ENCODE measurements at places on chromosomes 6 and 20.

DNA sequence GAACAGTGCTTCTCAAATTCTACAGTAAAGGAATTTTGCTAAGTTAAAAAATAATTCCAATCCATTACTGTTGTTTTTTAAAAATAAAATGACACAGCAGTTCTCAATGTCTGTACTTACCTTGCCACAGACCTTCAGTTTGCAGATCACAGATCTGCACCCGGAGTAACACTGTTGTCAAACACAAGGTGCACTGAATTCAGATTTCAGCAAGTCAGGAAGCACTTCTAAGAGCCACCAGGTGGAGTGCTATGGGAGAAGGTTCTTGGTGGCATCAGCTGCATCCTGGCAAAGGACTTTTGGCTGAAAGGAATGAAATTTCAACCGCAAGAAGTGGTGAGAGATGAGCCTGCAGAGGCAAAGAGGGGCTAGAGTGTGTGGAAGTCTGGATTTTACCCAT lies 17.4 kb downstream of the RSPH4A start:
- no peak for DNase-seq

DNA sequence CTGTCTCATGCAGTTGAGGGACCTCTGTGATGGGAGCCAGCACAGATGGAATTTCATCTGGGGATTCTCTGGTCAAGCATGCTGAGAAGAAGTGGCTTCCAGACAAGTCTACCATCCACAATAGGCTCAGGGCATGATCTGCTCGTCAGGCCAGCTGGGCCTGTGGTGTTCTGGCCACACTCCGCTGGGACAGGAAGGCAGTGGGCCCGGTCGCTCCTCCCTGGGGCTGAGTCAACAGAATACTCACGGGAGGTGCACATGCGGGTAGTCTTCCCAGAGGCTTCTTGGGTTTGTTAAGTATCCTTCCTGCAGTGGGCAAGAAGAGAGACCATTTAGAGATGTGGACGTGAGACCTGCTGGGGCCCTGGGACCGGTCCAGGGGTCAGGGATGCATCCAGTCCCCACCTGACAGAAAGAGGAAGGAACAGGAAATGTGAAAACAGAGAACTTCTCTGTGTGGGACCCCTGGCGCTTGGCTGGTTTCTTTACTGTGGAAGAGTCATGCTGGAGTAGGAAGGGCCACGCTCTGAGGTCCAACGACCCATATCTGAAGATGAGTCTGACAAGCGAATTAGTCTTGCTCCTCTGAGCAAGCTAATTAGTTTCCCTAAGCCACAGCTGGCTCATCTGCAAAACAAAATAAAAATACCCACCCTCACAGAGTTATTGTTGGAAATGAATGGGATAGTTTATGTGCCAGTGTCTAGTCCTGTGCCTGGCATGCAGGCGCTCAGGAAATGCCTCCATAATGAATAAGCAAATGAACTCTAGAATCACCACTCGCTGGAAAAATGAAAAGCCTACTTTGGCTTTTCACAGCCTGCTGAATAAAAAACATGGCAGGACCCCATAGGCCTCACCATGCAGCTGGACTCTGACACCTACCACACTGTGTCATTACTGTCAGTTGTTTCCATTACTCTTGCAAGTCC lies 67.3 kb downstream of the TRAM2 start:
- DNase-seq: no peak

DNA sequence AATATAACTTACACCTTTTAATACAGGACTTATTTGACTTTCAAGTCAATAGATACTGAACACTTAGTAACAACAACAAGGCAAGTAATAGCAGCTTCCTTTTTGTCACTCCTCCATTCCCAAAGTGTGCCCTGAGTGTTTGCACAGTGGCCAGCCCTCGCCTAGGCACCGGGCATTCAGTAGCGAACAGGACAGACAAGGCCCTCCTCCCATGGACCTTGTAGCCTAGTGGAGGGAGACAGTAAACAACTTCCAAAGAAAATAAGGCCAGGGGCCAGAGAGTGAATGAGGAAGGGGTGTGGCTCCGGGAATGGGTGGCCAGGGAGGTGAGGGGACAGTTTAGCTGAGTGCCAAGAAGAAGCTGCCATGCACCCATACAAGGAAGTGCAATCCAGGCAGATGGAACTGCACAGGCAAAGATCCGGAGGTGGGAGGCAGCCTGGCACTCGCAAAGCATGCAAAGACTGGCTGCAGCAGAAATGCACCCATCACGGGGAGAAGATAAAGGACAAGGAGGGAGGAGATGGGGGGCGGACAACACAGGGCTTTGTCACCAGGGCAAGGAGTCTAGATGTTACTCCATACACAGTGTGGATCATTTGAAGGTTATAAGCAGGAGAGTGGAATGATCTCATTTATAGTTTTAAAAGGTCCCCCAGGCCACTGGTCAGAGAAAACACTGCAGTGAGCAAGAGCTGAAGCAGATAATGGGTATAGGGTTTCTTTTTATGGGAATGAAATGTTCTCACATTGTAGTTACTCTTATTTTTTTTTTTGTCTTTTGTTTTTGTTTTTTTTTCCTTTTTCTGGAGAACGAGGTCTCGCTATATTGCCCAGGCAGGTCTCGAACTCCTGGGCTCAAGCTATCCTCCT lies 32.2 kb downstream of the ATP9A start:
- DNase-seq: no peak

DNA sequence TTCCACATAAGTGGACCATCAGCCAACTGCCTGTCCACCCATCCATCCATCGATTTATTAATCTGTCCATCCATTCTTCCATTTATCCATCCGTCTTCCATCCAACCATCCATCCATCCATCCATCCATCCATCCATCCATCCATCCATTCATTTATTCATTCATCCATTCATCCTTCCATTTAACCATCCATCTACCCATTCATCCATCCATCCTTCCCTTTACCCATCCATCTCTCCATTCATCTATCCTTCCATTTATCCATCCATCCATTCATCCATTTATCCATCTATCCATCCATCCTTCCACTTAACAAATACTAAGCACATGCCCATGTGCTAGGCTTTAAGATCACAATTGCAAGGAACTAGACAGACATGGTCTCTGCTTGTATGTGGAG lies 6.8 kb downstream of the SAMD5 start:
- DNase-seq: no peak

DNA sequence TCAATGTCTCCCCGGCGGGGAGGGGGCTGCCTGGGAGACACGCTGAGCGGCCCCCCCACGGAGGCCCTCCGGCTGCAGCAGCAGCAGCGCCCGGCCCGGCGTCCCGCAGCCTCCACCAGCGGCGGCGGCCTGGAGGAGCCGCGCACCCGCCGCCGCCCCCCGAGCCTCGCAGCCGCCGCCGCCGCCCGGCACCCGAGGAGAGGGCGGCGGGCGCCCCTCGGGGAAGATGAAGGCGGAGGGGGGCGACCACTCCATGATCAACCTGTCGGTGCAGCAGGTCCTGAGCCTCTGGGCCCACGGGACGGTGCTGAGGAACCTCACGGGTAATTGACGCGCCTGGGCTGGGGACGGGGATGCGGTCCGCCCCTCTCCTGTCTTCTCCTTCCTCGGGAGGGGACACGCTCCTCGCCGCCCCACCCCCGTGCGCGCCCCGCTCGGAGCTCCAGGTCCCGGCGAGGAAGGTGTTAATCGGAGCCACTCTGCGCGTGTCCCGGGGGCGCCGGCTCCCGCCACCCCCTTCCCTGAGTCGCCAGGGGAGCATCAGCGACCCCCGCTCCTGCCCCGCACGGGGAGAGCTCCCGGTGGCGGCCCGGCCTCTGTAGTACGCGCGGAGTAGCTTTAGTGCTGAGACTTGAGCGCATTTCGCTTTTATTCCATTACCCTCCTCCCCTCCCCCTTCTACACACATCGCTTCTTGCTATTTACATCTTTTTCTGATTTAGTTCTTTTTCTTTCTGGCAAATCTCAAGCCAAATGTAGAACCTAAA lies 686 bp downstream of the TMEM170B start:
- no peak for DNase-seq

DNA sequence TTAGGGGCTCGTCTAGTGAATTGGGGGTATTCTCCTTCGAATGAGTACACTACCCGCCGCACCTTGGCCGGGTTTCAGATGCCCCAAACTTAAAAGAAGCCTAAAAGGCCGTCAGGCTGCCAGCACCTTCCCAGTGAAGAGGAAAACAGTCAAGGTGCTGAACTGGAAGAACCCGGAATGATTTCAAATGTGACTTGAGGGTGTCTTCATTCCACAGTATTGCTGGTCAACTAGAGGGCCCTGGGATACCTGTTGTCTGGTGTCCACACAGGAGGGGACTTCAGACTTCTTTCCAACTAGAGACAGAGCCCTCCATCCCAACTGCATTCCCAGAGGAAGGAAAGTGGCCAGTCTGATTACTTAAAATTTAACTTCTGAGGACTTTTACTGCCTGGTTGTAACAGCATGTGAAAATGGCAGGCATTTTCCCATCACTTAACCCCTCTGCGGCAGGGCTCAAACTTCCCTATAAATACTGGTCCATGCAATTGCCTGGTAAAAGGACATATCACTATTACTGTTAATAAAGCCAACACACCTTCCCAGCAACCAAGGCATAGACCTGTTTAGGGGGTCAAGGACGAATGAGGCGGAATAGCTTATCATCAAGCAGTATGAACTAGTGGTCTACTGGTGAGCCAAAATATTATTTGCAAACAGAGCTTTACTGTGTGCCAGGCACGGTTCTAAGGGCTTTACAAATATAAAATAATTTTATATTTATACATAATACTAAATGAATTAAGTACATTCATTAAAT lies 651 bp upstream of the SAMHD1 start:
- no peak for DNase-seq

GRCh38 chr6:73898599-73898998 lies 202.6 kb downstream of the CD109 start:
- no peak for DNase-seq

DNA sequence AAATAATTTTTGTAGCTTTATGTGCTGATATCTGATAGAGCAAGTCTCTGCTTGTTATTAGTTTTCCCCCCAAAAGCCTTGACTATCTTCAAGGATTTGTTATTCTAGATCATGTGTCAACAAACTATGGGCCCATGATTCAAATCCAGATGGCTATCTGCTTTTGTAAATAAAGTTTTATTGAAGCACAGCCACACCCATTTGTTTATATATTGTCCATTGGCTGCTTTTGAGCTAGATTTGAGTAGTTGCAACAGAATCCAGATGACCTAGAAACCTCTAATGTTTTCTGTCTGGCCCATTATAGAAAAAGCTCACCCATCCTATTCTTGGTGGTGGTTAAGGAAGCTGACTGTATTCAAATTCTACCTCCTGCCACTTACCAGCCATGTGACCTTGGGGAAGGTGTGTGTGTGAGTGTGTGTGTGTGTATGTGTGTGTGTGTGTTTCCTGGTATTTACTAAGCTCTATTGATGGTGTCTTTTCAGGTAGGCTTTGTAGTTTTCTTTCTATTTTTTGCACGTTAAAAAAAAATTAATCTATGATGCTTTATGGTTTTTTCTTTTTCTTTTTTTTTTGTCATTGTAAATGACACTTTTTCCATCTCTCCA lies 1.3 kb upstream of the GTSF1L start:
- no peak for DNase-seq

DNA sequence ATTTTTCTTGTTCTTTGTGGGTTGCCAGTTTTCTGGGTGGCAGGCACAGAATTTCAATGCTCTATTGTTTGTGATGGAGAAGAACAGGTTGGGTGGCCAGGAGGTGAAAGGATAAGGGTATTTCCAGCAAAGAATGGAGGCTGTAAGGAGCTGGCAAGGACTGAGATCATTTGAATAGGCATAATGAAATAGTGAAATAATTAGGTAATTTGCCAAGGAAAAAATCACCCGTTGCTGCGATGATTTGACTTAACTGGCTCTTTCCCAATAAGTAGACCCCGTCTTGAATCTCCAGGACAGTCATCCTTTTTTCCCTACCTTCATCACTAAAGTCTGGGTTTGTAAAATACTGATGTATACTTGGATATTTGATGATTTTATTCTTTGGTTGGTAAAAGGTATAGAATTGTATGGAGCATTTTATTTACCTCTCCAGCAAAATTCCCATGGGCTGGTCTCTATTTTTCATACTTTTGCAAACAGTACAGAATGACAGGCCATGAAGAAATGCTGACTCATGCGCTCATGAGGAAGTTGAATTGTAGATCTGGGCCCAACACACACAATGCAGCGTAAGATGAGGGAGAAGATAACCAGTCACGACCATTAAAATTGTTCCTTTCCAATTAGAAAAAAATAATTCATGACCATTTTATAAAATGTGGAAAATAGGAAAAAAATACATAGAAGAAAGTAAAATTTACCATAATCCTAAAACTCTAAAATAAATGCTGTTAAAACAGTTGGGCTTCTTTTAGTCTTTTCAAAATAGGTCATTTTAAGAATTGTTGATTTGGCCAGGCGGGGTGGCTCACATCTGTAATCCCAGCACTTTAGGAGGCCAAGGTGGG lies 2.4 kb upstream of the GCNT2 start:
- DNase-seq: no peak

GRCh38 chr6:39068391-39068790 lies 19.8 kb downstream of the GLP1R start:
- DNase-seq: no peak

DNA sequence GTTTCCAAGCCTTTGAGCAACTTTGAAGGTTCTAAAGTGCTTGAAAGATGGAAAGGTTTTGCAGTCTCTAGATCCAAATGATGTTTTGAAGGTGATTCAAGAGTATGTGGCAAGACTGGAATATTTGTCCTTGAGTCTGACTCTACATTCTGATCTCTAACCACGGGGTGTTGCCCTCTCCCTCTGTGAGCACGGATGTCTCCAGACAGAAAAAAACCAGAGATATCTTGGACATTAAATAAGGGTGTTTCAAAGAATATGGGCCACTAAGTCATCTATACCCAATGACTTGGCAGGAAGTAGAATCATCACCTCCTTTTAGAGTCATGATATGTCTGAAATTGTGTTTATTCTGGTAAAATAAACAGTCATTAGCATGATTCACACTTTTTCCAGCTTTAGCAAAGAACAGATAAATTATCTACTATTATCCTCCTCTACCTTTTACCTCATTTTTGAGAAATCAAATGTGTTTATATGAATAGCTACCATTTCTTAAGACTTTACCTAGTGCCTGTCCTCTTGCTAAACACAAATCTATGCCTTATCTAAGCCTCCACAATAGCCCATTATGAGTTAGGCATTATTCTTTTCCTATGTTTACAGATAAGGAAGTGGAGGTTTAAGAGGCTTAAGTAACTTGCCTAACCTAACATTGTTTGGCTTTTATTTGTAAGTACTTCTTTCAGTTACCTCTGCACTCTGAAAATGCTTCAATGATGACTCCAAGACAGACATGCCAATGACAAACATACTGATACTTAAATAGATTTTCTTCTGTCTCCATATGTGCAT lies 384.4 kb downstream of the BMP2 start:
- no peak for DNase-seq

GRCh38 chr6:25556516-25556915 lies 95.5 kb upstream of the SCGN start:
- DNase-seq: peak; percentile 26

GRCh38 chr6:10557913-10558312 lies 36.8 kb downstream of the GCNT2 start:
- DNase-seq: no peak

GRCh38 chr20:34108616-34109174 lies 3.3 kb downstream of the EIF2S2 start:
- no peak for DNase-seq

- DNase-seq: peak; percentile 18
These were observed 372.0 kb downstream of the PREX1 start for GRCh38 chr20:48455651-48456365.

GRCh38 chr20:21019814-21020658 lies 86.1 kb downstream of the LINC00237 start:
- DNase-seq: no peak

GRCh38 chr6:73064266-73064665 lies 161.0 kb downstream of the KHDC1L start:
- DNase-seq: no peak
